ENCODE measurements at places on chromosomes 1 and 21. TPM values are rescaled to one million over a fixed set of nuclear protein-coding genes. Genes with fewer than 3 reads are reported as not detected.

Gene SLAMF1
- not detected for total RNA-seq

Gene CD53
- not detected for total RNA-seq

Gene BARHL2
- total RNA-seq = not detected

Gene GLMP
- total RNA-seq = 77.8 TPM

Gene CFHR3
- not detected for total RNA-seq

Gene LRP8
- 6.3 TPM for total RNA-seq

Gene SHISA4
- total RNA-seq = 42.4 TPM

Gene C8A
- not detected for total RNA-seq

Gene KCNJ10
- not detected for total RNA-seq

Gene GJB4
- not detected for total RNA-seq

DNA sequence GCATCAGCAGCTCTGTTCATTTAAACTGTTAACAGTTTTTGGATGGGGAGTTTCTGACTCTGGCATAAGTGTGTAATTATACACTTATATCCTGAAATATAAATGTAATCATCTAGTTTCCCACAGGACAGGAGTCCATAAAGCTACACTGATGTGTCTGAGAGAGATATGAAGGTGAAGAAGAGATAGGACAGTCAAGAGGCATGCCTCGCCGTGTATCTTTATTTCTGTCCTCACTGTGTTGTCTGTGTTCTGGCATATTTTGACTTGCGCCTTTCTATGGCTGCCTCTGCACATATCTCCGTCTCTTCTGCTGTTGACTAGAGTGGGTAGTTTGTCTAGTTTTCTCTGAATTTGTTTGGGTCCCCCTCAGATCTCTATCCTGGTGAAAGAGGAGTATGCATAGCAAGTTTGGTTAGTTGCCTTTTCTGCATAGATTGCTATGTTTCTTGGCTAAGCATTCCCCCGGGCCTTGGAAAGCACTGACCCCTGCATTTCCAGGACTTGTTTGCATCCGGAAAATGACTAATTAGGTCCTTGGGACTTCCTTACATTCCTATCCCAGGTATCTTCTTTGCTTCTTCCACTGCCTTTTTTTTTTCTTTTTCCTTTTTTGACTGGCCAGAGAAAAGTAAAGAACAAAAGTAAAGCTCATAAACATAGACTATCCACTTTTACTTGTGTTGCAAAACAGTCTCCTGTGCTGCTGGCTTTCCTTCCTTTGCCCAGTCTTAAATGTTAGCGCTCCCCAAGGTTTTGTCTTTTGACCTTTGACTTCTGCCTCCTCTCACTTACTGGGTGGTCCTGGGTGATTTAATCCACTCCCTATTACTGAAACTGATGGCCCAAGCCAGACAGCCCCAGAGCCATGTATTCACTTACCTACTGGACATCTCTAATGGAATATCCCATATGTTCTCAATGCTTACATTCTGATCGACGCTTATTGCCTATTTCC is 27.6 kb upstream of the CNN3 start:
- no peak for DNase-seq

DNA sequence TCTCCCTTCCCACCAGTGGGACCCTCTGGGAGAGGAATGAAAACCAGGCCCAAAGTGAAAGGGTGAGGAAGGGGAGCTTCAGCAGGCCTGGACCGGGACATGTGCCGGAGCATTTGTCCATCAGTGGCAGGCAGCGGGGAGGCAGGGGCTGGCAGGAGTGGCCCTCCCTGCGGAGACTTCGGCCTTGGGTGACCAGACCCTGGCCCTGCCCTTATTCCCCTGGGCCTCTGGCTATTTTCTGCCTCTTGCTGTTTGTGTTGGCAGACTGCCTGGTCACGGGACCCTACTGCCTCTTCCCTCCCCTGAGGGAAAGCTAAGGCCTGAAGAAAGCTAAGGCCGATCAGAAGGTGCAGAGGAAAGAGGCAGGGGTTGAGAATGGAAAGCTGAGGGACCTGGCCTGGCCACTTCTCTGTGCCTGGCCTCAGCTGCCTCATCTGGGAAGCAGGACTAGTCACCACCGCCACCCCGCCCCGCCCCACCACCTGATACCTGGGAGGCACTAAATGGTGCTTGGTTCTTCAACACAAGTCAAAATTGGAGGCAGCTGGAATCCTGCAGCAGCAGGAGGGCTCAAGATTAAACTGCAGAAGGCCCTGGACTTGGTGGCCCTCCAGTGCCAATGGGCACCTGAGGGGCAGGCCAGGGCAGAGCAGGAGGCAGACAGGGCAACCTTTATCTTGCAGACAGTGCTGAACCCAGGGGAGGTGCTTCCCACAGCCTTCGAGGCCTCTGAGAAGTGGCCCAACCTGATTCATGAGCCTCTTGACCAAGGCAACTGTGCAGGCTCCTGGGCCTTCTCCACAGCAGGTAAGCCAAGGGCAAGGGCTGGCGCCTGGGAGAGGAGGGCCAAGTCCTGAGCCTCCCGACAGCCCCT is 7.9 kb downstream of the TINAGL1 start:
- DNase-seq = no peak

DNA sequence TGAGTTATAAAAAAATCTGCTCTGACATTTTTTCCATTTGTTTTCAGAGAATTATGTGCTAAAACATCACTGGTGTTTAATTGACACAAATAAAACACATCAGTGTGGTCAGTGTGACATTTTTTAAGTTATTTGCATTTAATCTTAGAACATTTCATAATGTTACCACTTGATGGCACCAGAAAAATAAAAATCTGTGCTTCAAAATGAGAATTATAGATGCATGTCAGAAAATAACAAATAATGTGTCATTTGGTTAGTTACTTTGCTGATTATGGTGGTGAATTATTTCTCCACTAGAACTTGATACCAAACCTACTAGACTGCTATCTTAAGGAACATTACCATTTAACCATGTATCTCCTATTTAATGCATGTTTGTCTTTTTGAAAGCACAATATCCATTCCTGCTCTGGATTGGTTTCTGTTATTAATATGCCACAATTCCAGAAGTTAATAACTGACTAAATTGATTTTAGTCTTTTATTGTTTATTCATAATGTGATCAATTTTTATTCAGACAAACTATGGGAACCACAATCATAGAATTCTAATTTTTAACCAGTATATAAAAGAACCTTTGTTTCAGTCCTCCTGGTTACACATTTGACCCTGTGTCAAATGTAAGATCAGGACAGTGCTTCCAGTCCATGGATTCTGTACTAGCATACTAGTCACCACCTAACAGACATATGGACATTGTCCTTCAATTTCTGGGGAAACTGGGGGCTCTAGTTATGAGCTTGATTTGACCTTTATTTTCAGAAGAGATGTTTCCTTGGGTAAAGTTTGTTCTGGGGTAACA is 81.0 kb downstream of the RPS6KC1 start:
- DNase-seq = no peak

DNA sequence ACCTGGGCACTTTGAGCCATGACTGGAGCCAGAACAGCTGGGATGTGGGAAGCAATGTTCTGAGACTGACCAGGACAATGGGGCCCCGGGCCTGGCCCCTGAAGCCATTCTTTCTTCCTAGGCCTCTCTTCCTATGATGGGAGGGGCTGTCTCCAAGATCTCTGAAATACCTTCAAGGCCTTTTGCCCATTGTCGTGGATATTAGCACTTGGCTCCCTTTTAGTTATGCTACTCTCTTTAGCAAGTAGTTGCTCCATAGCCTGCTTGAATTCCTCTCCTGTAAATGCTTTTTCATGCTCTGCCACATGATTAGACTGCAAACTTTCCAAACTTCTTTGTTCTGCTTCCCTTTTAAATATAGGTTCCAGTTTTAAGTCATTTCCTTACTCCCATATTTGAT is 262.9 kb upstream of the CACYBP start:
- DNase-seq = no peak

DNA sequence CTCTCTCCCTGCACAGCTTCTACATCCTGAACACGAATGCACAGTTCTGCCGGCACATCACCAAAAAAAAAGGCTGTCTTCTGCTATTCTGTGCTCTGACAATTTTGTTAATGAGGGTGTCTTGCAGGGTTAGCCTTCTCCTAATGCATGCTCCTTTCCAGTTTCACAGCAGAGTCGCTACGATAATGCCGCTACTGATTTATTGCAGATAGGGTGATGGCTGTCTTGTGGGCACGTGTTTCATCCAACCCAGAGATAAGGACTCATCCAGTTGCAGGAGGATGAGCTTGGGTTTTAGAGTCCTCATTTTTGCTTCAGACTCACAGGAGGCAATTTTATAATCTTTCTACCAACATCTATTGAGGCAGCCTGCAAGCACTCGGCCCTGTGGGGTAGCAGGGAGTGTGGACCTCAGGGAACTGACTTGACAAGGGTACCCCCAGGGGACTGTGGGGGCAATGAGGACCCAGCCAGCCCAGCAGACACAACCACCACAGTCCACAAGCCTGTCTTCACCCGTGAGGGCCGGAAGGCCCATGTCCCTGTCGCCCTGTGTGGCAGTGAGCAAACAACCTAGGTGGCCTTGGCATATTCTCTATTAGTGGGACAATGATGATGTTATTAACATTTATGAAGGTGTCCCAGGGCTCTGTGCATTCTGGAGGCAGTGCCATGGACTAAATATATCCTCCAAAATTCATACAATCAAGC is 15.4 kb upstream of the UTS2 start:
- no peak for DNase-seq

- peak; percentile 99 for DNase-seq
Observed at GRCh38 chr1:159780583-159781582, at the start of gene DUSP23. TSS of gene DUSP23 (plus strand) at chr1:159780962. CDS start at chr1:159781101, 139 bp downstream.

DNA sequence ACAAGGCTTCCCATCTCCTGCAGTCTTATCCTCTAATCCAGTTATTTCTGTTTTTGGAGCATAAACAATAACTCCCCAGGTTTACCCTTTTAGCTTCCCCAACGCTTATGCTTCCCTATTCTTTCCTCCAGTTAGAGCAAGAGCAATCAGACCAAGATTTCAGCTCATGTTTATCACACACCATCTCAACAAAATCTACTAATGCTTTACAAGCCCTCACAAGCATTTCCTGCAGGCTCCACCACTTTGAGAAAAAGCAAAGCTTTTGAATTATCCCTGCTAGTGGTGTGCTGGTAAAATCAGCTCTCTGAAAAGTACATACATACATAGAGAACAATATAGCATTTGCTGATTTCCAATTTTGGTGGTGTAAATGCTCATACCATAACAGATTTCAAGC is 92.9 kb downstream of the EDEM3 start:
- no peak for DNase-seq

DNA sequence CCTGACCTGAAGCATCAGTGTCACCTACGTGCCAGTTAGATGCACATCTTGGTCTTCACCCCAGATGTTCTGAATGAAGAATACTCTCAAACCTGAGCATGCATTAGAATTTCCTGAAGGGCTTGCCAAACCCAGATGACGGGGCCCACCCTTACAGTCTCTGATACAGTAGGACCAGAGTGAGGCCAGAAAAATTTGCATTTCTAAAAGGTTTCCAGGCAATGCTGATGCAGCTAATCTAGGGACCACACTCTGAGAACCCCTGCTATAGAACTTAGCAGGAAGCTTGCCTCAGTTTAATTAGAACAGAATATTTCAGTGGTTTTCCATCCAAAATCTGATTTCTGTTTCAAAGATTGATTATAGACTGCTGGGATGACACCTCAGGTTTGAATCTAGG is 9.9 kb upstream of the CTBS start:
- no peak for DNase-seq

DNA sequence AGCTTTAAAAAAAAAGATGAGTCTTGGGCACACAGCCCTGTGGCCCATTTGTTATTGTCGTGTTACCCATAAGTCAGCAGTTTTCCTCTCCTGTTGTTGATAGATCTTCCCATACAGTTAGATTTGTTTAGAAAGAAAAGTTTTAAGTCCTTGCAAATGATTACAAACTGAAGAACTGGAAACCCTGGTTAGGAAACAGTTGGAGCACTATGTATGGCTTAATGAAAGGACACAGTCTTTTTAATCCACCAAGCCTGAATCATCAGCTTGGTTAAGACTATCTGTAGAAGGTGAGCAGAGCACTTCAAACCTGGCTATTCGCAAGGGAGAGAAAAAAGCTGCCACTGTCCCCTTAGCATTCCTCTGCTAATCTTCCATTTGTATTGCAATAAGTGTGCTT is 241.0 kb downstream of the DISC1 start:
- DNase-seq = no peak

All from GM23248 (cell line).